ENCODE measurements at places on chromosomes 5 and 9. TPM values are rescaled to one million over a fixed set of nuclear protein-coding genes. Genes with fewer than 3 reads are reported as not detected.

- no peak for DNase-seq
Measured at GRCh38 chr5:116487045-116487444, 87.6 kb downstream of the SEMA6A start.

MRPL50 gene
- total RNA-seq = 13.3 TPM

GRCh38 chr5:158007336-158007735, 148.4 kb upstream of the CLINT1 start:
- DNase-seq = no peak

- DNase-seq = no peak
Measured at GRCh38 chr9:126708178-126708577, 94.5 kb downstream of the LMX1B start.

GRCh38 chr5:18653216-18653752, 1019.0 kb downstream of the TAF11L14 start:
- no peak for DNase-seq

- DNase-seq = no peak
Measured at GRCh38 chr5:134538296-134538695, 12.8 kb downstream of the JADE2 start.

OR1J4 gene
- not detected for total RNA-seq

- DNase-seq = peak; percentile 99
Measured at GRCh38 chr9:114587345-114588202, at the start of gene ATP6V1G1. ATP6V1G1 (plus strand) TSS chr9:114587769; CDS start chr9:114587839, 70 bp downstream.

SPATA31E1 gene
- total RNA-seq = not detected

GRCh38 chr9:70044490-70045307, 1.1 kb downstream of the MAMDC2 start:
- peak; percentile 63 for DNase-seq

CER1 gene
- not detected for total RNA-seq

DNA sequence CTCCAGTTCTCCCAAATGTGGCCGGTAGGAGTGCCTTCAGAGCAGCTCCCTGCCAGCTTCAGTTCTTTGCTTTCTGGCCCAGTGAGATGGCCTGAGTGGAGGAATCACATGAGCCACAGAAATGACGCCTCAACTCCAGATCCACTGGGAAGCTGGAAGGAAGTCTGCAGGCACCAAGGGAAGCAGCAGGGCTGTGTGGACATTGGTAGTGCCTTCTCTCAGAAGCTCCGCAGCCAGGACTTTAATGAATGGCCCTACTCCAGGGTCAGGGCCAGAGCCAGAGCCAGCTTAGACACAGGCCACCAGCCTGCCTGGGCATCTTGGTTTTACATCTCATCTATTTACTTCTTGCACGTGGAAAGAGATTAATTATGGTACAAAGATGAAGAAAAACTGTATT, 12.0 kb upstream of the PSMB7 start:
- no peak for DNase-seq

GRCh38 chr9:79684711-79685575, 113.2 kb downstream of the TLE4 start:
- DNase-seq = no peak

GRCh38 chr5:10400831-10401230, 40.8 kb upstream of the ROPN1L start:
- no peak for DNase-seq

GRCh38 chr9:35529161-35529823, 39.4 kb downstream of the RUSC2 start:
- no peak for DNase-seq

DNA sequence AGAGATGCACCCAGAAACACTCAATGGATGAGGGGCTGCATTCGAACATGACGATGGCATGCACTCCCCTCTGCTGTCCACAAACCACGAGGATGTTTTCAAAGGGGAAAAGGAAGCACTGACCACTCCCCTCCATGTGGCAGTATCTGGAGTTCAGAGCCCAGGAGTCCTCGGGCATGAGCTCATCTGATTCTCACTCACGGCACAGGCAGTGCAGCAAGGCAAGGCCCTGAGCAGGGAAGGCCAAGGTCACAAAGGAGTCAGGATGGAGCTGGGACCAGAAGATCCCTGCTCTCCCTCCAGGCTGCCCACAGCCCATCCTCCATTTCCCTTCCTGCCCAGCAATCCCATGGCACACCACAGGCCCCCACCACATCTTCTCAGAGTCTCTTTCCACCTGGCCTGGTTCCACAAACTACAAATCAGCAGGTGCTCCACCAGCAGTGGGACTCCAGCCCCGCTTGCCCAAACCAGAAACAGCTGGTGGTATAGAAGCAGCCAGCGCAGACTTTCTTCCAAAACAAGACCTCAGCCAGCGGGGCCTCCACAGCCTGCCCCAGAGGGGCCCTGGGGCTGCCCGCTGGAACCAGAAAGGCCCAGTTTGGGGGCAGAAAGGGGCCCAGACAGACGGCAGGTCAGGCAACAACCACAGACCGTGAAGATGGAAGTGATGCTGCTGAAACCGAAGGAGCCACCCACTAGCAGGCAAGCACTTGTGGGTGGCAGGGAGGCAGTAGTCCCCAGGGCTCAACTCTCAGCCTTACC, 12.2 kb downstream of the TNIP1 start:
- DNase-seq = no peak

GRCh38 chr5:119287547-119288111, 68.2 kb upstream of the TNFAIP8 start:
- DNase-seq = peak; percentile 25

DNA sequence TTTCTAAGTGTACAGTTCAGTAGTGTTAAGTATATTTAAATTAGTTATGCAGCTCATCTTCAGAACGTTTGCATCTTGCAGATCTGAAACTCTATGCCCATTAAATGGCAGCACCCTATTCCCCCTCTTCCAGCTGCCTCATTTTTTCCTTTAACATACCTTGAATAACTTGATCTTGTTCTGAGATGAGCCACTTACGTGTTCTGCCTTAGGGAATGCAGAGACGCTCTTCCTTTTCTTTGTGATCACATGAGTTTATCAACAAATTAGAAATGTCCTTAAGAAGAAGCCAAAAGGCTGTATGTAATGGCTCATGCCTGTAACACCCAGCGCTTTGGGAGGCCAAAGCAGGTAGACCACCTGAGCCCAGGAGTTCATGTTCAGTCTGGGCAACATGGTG, 57.6 kb downstream of the SLC46A2 start:
- DNase-seq = no peak

- DNase-seq = peak; percentile 70
Measured at GRCh38 chr9:88777498-88778312, 213.6 kb upstream of the S1PR3 start.

- no peak for DNase-seq
Measured at GRCh38 chr5:165836046-165836445, 2330.6 kb downstream of the MAT2B start.

DNA sequence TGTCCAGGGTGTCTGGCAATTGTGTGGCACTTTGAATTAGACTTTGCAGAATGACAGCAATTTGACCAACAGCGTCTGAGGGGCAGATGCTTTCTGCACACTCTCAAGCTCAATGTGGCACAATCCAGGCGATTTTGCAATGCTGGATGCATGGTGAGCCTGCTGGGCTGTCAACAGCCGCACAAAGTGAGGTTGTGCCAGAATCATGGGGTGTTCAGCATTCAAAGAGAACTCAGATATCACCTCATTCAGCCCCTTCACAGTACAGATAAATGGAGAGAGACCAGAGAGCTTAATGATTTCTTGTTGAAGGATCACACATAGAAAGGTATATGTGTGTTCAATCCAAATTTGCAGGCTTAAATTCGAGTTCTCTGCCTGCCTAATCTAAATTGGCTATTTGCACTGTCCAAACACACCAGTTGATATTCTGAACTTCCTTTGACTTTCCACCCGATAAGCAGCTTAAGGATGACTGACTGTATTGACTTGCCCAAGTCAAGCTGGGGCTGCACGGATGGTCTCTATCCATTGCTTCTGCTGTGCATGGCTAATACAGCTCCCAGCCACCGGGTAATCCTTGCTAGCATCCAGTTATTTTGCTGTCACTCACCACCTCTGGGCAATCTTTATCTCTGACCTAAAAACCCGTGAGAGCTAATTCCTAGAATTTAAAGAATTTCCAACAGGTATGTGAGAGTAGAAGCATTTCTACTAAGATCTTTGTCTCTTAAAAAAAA, 157.9 kb upstream of the TAS2R1 start:
- DNase-seq = no peak

DNA sequence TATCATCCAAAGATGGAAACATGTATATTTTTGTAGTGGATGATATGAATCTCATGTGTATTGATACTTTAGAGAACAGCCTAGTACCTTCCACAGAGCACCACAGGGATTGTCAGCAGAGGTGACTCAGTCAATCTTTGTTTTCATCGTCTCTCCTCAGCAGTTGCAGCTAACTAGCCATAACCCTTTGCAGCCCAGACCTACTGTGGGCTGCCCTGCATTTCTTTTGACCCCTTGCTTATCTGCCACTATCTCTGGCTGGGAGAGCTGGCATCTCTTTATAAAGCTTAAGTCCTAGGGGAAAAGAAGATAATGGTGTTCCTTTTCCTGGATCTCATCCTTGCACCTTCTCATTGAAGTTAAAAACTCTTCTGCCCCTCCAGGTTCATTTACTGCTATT, 28.7 kb downstream of the HMGCR start:
- DNase-seq = no peak

DNA sequence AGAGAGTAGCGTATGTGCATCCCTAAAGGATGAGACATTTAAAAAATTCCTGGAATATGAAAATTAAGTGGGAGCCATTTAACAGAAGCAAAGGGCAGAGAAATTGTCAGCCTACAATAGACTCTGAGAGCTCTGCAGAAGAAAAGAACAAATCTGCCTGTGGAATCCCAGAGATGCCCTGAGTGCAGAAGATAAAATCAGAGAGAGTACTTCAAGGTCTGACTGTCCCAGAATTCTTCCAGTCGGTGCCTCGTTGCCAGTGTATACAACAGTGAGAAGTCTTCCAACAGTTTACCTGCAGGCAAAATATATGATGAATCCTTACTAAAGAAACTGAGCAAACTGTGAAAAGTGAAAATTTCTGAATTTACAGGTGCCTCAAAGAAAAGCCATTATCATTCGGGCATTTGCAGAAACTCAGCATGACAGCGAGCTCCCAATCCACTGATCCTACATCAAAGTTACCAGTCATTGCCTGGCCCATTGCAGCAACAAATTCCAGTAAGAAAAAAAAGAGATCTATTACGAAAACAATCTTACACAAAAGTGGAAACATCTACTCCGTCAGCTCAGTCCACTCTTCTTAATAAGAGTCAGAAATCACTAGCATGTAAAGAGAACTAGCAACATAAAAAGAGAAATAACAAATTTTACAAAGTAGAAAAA, 92.8 kb upstream of the VCAN start:
- no peak for DNase-seq

GRIA1 gene
- total RNA-seq = not detected

DNA sequence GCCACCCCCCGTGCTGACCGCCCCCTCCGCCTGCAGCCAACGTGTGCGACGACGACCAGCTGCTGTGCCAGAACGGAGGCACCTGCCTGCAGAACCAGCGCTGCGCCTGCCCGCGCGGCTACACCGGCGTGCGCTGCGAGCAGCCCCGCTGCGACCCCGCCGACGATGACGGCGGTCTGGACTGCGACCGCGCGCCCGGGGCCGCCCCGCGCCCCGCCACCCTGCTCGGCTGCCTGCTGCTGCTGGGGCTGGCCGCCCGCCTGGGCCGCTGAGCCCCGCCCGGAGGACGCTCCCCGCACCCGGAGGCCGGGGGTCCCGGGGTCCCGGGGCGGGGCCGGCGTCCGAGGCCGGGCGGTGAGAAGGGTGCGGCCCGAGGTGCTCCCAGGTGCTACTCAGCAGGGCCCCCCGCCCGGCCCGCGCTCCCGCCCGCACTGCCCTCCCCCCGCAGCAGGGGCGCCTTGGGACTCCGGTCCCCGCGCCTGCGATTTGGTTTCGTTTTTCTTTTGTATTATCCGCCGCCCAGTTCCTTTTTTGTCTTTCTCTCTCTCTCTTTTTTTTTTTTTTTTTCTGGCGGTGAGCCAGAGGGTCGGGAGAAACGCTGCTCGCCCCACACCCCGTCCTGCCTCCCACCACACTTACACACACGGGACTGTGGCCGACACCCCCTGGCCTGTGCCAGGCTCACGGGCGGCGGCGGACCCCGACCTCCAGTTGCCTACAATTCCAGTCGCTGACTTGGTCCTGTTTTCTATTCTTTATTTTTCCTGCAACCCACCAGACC, 80.2 kb downstream of the NTNG2 start:
- DNase-seq = no peak

NOP16 gene
- 11.7 TPM for total RNA-seq

GRCh38 chr5:139634541-139634940, 13.6 kb upstream of the CXXC5 start:
- DNase-seq = no peak

NTRK2 gene
- under 0.01 TPM for total RNA-seq

DNA sequence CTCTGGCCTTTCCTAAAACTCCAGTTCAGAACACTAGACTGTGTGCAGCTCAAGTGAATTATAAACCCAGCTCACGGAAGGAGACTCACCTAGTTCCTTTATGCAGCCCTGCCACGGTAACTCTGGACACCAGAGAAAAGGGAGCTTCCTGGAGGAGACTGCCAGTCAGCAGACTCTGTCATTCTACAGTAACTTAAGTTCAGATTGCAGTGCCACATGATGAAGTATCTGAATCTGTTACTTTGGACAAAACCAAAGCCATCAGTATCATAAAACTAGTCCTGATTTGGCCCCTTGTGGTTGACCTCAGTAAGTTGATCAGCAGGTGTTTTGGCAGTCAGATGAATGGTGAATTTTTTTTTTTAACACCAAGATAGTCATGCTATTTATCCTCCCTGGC, 2.7 kb downstream of the MTRR start:
- DNase-seq = no peak

DNA sequence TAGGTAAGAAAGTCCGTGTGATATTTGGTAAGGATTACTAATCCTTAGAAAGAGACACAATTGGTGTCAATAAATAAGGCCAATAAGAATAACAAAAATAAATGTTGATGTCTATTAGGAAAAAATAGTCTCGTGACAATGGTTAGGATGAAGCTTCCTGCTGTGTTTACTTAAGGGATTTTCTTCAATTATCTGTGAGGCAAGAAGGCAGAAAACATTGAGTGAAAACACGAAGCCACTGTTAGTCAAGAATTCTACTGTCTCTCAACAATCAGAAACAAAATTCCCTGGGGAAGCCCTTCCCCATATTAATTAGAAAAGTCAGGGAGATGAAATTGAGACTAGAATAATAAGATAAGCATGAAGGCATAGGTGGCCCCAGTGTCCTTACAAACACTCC, 149.0 kb downstream of the SYK start:
- DNase-seq = no peak

STXBP1 gene
- 10.3 TPM for total RNA-seq

GRCh38 chr9:108182950-108183381, 672.8 kb downstream of the ACTL7B start:
- DNase-seq = peak; percentile 81

MUSK gene
- not detected for total RNA-seq
